ENCODE measurements at places on chromosomes 4 and X.

- no peak for DNase-seq
Observed at GRCh38 chr4:41586675-41587225, 48.8 kb downstream of the LIMCH1 start.

DNA sequence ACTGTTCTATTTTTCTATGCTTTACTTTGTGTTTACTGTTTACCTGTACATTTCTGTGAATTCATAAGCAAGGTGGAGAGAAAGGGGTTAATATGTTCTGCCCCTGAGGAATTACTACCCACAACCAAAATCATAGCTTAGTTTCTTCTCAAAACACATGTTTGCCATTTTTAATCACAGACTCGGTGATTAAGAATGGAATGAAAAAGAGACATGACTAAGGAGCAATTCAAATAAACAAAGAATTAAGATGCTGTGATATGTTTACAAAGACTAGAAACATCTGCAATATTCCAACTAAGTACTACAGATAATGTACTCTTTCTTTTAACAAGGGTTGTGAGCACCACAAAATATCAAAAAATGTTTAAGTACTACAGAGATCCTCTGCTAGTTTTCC, 11.7 kb upstream of the FAT4 start:
- DNase-seq, result no peak

DNA sequence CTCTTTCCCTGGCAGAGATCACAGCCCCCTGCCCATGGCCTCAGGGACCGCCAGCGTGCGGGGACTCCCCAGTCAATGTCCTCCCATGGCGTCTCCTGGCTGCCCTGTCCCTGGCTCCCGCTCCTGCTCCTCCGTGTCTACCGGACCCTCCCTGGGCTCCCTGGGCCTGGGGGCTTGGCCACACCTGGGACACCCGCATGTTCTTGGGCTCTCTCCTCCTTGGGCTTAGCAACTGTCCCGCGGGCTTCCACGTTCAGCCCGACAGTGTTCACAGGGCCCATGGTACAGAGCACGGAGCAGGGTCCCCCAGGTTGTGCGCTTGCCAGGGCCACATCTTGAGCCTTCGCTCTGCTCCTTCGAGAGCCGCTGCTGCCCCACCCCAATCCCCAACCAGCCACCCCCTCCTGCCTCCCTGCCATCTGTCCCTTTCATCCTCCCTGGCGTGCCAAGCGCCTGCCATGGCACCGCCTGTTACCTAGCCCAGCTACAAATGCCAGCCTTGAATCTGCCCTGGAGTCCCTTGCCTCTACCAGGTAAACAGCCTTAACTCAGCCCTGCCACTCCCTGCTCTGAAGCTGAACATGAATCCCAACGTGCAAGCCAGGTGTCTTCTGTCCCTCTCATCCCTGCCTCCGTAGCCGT, 3.9 kb downstream of the AVPR2 start:
- DNase-seq, result no peak

DNA sequence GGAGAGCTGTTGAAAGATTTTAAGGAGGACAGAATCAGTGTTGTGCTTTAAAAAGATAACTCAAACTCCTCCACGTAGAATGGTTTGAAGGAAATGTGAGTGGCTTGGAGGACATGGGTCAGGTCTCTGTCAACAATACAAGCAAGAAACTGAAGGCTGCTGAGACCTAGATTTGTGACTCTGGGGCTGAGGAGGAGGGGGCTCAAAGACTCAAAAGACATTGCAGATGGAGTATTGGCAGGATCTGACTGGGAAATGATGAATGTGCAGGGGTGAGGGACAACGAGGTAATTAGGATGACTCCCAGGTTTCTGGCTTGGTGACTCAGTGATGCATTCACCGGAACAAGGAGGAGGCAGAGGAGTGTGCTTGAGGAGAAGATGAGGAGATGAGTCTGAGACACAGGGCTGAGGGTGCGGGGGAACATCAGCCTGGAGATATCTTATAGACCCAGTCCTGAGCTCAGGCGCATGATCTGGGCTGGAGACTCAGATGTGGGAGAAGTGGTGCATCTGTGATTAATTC, 3.3 kb upstream of the RPS4X start:
- no peak for DNase-seq

GRCh38 chr4:109444182-109444844, 10.7 kb downstream of the SEC24B start:
- DNase-seq, result no peak

- DNase-seq, result no peak
Observed at GRCh38 chr4:135123632-135124031, 922.0 kb upstream of the PABPC4L start.

DNA sequence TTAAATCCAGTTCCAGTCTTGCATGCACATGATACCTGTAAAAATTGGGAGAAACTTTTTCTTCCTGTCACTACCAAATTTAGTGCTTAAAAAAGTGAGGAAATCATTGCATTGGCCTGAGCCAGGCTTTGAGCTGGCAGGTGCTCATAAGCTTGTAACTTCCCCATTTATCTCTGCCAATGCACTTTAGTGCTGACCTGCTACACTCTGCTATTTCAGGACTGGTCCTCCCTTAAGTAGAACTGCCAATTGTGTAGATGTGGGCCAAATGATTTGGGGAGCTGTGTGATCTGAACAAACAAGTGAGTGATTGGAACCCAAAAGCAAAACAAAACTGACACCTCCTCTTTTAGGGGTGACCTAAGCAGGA, 51.8 kb downstream of the ZNF827 start:
- no peak for DNase-seq

- no peak for DNase-seq
Observed at GRCh38 chr4:81549984-81550383, 78.3 kb upstream of the RASGEF1B start.

- DNase-seq, result peak; percentile 2
Observed at GRCh38 chr4:172393220-172393619, 580.0 kb downstream of the GALNTL6 start.

GRCh38 chr4:89215736-89216135, 91.9 kb downstream of the GPRIN3 start:
- no peak for DNase-seq

DNA sequence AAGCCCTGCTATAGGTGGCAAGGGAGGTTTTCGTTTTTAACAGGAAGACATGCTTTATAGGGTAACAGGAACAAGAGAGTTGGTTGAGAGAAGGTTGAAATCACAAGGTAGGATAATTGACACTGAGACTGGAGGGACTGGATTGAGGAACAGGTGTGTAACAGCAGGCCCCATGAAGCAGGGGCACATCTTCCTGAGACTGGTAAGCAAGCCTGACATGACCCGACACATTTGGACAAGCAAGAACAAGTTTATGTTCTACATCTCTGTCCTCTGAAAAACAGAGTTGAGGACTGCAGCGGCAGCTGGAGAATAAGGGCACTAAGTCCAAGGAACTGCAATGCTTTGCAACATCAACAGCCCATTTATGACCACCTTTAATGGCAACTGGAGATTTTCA, 5.2 kb downstream of the RPS4X start:
- DNase-seq, result no peak

GRCh38 chr4:122842984-122843531, 16.4 kb downstream of the FGF2 start:
- DNase-seq, result no peak

DNA sequence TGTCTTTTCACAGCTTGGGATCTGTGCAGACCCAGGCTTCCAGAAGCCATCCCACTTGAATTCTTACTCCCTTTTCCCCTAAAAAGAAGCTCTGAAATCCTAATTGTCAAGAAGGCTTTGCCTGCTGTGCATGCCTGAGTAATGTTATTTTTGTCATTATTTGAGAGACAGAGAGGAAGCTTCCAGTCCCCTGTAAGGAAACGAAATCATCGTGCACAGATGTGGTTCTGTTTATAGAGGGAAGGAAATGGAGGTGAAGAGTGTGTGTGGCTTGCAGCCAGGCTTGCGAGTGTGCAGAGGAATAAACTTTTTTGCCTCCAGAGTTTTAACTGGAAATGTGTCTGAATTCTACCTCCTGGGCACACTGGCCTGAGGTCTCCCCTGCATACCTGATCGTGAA, 70.2 kb downstream of the TBL1X start:
- DNase-seq, result no peak

GRCh38 chr4:74218201-74218600, 60.3 kb downstream of the MTHFD2L start:
- DNase-seq, result no peak

GRCh38 chrX:10112510-10112909, 44.3 kb upstream of the CLCN4 start:
- DNase-seq, result no peak

- DNase-seq, result no peak
Observed at GRCh38 chr4:8417071-8417614, 23.4 kb downstream of the ACOX3 start.

DNA sequence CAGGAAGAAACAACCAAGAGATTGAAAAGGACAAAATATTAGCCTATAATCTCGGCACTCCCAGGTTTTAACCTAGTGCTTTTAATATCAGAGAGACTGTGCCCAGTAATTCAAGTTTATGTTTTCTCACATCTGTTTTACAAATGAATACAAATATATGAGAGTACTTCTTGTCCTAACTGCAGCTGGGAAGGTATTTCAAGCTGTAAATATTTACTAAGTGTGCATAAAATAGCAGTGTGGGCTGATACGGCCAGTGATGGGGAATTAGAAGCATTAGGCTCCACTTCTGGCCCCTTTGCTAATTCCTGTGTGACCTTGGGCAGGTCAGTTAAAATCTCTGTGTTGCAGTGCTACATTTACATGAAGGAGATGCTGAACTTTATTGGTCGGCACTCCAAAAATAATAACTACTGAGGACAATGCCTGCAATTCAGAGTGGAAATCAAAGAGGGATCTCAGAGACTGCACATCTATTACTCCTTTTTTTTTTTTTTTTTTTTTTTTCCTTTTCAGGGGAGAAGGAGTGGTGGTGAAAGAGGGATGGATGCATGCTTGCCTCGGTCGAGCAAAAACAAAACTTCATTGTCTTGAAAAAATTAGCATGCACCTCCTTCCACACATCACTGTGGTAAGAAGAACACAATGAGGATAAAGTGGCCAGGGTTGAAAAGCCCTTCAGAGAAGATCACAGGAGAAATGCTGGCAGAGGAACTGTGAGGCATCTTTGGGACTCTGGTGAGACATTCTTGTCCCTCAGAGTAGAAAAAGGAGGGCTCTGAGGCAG, 44.6 kb upstream of the LNX1 start:
- DNase-seq, result no peak

DNA sequence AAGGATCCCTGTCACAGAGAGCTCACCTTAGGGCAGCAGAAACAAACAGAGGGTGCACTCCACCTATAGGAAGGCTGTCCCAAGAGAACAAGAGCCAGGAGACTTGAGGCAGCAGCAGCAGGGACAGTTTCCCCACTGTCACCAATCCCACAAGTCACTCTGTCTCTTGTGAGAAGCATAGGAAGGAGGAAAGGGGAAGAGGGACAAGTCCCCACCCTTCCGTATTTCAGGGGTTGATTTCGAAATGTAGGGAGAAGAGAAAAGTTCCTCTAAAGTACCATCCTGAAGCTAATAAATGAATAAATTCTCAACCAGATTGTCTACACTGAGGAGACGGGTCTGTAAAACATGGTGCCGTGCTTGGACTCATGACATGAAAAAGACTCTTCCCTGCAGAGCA, 9.5 kb upstream of the TLR8 start:
- no peak for DNase-seq

DNA sequence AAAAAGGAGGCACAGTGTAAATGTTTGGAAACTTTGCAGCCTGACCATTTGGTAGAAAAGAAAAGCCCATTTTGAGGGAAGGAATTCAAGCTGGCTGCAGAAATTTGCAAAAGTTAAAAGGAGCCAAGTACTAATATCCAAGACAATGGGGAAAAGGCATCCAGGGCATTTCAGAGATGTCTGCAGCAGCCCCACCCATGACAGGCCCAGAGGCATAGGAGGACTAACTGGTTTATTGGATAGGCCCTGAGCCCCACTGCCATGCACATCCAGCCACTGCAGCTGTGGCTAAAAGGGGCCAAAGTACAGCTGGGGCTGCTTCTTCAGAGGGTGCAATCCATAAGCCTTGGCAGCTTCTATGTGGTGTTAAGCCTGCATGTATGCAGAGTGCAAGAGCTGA, 104.9 kb downstream of the HS3ST1 start:
- no peak for DNase-seq

DNA sequence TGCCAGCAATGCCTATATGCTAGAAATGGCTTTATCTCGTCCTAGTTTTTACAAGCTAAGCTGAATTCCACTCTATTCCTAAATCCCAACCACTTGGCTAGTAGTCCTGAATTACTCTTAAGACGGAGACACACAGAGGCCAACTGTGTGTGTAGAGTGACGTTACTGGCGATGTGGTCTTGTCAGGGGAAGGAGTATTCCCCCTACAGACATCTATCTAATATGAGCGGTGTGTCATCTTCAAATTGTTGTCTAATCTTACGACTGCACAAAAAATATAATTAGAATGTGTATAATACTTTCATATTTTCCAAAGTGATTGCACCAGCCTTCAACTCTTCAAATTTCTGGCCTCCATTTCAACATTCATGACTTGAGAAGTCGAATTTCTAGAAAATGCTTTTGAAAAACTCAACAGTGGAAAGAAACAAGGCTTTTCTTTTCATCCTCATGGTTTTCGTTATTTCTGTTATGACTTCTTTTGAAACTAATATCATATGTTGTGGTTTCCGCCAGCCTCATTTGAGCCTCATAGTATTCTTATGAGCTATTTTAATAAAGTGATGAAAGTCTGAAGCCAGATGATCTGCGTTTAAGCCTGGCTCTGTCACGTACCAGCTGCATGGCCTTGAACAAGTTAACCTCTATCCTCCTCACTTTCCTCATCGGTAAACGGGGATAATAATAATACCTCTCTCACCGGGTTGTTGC, 132.3 kb downstream of the SOWAHB start:
- no peak for DNase-seq

Data from DMS79 (cell line).